ENCODE measurements at places on chromosomes 2 and 18.

GRCh38 chr2:187879491-187879890 lies 325.3 kb upstream of the TFPI start:
- DNase-seq: no peak

GRCh38 chr18:50475538-50476193 lies 84.2 kb upstream of the MAPK4 start:
- DNase-seq: no peak

GRCh38 chr2:218027426-218028188 lies 24.8 kb upstream of the TNS1 start:
- DNase-seq: no peak

DNA sequence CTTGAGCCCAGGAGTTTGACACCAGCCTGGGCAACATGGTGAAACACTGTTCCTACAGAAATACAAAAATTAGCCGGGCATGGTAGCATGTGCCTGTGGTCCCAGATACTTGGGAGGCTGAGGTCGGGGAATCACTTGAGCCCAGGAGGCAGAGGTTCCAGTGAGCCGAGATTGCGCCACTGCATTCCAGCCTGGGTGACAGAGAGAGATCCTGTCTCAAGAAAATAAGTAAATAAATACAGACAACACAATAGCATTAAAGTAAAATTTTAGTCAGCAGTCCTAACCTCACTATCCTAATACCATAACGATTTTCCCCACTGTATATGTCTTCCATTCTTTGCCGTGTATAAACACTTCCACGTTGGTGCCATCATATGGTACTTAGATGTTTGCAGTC lies 83.0 kb upstream of the MBOAT2 start:
- DNase-seq: no peak

DNA sequence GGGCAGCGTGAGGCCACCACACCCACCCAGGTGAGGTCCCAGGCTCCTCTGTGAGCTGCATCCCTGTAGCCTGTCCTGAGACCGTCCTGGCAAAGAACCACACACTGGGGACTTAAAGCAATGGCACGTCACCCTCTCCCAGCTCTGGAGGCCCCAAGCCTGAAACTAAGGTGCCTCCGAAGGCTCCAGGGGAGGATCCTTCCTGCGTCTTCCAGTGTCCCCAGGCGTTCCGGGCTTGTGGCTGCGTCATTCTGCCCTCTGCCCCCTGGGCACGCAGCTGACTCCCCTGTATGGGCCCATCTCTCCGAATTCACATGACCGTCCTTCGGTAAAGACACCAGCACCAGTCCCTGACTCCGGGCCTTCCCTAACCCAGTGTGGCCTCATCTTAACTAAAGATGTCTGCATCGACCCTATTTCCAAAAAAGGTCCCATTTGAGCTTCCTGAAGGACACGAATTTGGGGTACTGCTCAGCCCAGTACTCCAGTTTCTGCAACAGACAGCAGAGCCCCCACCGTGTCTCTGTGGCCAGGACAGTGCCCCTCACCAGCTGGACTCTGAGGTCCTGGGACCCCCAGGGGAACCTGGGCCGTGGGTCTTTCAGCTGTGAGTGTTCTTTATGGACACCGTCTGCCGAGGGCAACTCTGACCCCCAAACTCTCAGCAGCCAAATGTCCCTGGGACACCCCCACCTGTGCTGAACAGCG lies 75.2 kb upstream of the CTDP1 start:
- no peak for DNase-seq

- peak; percentile 71 for DNase-seq
Measured at GRCh38 chr18:62784966-62785413, 69.6 kb downstream of the PHLPP1 start.

GRCh38 chr18:31050635-31051034 lies 8.1 kb upstream of the DSC3 start:
- DNase-seq: no peak

DNA sequence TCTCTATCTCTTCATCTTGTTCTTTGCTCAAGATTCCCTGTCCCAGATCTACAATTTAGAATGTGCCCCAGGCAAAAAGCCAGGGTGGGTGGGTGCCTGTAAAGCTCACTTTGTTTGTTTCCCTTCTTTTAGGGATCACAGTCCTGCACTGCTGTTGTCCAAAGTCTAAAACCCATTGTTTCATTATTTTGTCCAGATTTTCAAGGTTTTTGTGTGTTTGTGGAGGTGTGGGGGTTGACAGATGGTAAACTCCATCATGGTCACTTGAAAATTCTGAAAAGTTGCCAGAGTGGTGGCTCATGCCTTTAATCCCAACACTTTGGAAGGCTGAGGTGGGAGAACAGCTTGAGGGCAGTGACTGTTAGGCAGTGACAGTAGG lies 41.5 kb downstream of the YES1 start:
- DNase-seq: no peak

Data from NCI-H1417 (cell line).